ENCODE measurements at places on chromosomes 4 and X.

DNA sequence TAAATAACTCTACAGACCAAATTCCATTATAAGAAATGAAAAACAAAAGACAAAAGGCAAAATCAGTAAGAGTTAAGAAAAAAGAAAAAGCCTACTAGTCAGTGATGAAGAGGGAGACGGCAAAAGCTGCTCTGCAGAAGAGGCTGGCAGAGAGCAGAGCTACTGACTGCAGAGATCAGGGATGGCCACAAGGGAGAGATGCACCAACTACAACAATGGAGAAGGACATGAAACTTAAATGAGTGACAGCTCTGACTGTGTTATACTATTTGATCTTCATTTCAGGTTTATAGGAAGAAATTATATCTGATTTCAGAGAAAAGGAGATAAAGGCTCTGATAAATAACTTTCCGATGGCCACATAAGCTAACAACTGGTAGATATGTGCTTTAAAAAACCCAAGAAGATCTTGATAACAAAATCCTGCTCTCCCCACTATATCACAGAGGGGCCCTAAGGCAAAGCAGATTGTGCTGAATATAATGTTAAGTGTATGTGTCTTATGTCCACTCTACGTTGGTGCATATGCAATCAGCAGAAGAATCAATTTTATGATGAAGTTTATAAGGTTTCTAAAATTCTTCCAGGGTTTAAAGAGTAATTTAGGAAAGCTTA is 58.4 kb upstream of the COX18 start:
- peak; percentile 18 for DNase-seq

- DNase-seq = peak; percentile 85
Observed at GRCh38 chrX:49166914-49167739, 4.6 kb downstream of the MAGIX start.

- DNase-seq = no peak
Observed at GRCh38 chr4:169015186-169015623, 5.2 kb upstream of the CBR4 start.

DNA sequence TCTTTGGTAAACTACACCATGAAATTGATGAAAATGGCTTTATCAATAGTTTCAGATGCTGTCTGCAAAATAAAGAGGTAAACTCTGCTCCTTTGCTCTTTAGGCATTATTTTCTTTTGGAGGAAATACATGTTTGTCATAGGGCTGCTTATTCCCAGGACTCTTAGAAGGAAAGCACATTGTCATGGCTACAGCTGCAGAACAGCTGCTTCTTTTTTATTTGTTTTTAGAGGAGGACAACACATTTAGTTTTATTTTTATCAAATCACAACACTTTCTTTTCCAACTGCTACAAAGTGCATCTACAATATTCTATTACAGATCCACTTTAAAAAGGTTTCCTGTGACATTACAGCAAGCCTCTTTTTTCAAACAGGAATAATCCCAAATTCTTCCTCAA is 12.7 kb upstream of the HPF1 start:
- DNase-seq = peak; percentile 28

DNA sequence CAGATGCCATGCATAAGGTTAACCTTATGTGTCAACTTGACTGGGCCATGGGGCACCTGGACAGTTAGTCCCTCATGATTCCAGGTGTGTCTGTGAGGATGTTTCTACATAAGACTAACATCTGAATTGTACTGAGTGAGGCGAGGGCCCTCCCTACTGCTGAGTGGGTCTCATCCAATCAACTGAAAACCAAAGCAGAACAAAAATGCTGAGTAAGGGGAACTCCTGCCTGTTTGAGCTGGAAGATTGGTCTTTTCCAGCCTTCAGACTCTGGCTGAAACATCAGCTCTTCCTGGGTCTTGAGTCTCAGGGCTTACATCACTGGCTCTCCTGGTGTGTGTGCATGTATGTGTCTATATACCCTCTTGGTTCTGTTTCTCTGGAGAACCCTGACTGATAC is 13.8 kb downstream of the NELFA start:
- DNase-seq = no peak

DNA sequence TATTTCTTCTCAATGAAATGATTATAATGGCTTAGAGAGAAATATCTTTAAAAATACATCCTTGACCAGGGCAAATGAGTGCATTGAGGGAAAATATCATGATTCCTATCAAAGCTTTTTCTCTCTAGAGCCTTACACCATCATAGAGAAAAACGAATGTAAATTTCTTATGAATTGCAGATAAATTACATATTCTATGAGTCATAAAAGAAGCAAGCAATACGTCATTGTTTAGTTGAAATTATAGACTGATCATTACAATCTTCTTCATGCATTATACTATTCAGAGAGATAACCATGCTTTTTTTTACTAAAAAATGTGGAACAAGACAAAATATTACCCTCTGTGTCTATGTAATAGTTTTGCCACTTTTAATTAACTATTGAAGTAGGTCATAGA is 100.9 kb upstream of the RXFP1 start:
- no peak for DNase-seq

DNA sequence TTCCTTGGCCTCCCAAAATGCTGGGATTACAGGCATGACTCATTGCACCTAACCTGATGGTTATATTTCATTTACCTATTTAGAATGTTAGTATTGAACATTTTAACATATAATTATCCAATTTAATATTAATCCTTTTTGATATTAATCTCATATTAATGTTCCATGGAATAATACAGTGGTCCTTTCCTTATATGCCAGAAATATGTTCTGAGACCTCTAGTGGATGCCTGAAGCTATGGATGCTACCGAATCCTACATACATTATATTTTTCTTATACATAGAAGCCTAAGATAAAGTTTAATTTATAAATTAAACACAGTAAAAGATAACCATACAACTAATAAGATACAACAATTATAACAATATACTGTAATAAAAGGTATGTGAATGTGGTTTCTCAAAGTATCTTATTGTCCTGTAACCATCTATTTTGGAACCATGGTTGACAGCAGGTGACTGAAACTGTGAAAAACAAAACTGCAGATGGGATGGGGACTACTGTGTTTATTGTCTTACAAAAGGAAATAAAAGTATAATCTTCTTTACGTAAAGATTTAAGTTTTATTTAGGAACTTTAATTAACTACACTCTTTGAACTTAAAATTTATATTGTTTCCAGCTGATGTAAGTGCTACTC is 431.4 kb downstream of the GRID2 start:
- DNase-seq = no peak

DNA sequence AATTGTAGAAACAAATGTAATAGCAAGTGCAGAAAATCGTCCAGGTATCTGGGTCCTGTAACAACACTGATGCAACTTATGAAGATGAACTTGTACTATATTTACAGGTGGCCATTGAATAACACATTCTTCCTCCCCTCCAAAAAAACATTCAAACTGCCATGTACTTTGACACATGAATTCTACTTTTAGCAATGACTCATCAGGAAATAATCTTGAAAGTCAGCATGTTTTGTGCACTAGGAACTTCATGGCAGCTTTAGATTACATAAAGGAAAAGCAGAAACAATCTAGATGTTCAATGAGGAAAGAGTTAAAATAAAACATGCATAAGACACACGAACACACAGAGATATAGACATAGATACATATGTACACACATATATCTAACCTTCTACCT is 2.5 kb downstream of the PABPC1L2A start:
- DNase-seq = no peak

GRCh38 chr4:159966746-159967145 is 863.9 kb downstream of the RAPGEF2 start:
- DNase-seq = no peak

DNA sequence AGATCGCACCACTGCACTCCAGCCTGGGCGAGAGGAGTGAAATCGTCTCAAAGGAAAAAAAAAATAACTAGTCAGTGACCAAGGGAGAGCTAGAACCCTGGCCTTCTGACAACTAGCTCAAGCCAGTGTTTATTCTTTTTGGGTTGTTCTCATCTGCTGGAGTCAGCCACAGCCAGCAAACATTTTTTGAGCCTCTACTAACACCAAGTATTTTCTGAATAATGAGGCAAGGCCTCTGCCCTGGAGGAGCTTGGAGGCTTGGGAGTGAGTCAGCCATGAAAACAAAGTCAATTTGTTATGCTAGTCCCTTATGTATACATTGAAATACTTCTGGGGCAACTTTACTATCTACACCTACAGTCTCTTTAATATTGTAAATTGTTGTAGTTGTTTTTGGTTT is 46.5 kb downstream of the TMA16 start:
- peak; percentile 93 for DNase-seq

- DNase-seq = peak; percentile 12
Observed at GRCh38 chr4:29405116-29405515, 1315.1 kb upstream of the PCDH7 start.

GRCh38 chr4:148396986-148397673 is 45.1 kb downstream of the NR3C2 start:
- no peak for DNase-seq

GRCh38 chrX:2404776-2405175 is 96.0 kb downstream of the DHRSX start:
- DNase-seq = no peak

DNA sequence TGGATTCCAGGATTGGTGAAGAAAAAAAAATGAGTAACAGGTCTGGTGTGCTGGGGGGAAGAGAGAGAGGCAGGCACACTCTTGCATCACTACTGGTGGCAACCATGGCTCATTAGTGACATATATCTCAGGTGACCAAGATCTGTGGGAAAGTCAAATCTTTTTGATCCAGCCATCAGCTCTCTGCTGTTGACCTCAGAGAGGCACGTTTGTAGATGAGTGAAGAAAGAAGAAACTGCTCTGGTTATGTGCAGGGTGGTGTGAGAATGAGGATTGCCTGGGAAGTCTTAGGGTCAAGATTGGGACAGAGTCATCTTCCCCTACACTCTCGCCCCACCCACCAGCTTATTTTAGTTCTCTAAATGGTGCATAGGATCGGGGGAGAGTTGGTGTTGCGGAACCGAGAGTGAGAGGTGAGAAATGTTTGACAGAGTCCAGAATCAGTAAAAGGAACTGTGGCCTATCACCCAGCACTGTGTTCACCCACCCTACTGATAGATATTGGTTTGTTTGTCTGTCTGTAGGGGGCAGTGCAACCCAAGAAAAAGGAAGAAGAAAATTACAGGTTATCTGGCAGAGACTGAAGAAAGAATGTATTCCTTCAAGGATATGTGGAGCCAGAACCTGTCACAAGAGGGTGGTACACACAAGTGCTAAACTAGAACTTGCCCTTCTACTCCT is 21.9 kb downstream of the ARMCX6 start:
- peak; percentile 83 for DNase-seq

- no peak for DNase-seq
Observed at GRCh38 chr4:109811707-109812106, 3.9 kb upstream of the GAR1 start.

GRCh38 chrX:51334276-51334675 is 1.7 kb downstream of the NUDT10 start:
- DNase-seq = peak; percentile 3

- DNase-seq = no peak
Observed at GRCh38 chr4:33149658-33150524, 2429.7 kb downstream of the PCDH7 start.

GRCh38 chrX:110795645-110796406 is at the start of gene CHRDL1:
TSS of gene CHRDL1 (minus strand) at chrX:110795817. CDS start at chrX:110792181, 3,636 bp downstream.
- DNase-seq = peak; percentile 45

DNA sequence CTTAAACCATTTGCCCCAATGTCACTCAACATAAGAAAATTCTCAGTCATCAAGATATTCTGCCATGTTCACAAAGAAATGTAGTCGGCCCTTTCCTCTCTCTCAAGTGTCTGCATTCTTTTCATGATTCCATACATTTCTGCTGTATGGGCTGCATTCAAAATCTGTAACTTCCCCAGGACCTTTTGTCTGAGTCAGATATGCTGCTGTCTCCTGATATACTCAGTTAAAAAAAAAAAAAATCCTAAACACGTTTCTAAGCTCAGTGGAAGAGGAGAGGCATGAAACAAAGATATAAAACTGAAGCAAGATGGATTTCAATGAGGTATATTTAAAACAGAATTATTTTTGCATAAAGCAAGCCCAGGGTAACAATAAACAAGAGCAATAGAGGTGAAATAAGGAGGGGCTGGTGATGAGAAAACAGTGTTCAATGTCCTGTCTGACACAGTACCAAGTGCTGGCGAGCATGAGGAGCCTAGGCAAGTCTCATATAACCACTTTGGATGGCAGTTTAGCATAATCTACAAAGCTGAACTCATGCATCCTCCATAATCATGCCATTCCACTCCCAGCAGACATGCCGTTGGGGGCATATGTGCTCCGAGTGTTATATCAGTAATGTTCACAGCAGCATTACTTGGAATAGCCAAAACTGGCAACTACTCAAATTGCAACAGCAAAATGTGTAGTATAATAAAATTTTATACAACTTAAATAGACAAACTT is 76.7 kb downstream of the MANBA start:
- DNase-seq = no peak

DNA sequence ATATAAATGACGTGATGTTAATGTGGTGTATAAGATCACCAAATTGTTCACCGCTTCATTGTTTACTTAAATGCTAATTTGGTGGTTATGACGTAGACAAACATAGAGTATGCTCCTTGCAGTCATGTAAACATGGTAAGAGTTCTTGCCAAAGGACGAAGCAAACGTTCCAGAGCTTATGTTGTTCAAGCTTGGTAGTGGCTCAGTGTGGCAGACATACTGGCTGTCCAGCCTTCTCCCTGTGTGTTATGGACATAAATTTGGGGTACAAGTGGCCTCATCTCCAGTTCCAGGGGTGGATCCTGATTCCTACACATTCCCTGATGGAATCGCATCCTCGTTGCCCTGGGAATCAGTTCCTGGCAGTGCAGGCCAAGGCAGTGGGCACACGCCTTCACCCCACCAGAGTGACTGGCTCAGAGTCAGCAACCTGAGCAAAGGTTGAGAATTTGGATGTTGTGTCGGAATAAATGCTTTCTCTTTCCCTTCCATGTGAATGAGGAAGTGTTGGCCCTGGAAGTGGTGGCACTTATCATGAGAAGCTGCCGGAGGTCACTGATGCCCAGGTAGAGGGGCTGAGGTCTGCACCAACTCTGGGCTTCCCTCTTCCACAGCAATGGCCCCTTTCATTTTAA is 25.4 kb downstream of the F11 start:
- no peak for DNase-seq

DNA sequence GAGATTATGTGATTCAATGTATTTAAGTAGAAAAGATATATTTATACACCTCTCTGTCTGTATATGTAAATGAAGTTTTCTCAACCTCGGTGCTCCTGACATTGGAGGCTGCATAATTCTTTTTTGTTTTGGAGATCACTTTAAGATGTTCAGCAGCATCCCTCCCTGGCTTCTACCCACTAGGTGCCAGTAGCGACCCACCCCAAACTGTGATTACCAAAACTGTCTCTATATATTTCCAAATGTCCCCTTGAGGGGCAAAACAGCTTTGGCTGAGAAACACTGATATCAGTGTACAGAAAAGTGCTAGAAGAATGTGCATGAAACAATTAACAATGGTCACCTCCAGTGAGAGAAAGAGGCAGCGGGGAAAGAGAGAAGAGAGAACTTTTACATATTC is 51.2 kb downstream of the DCX start:
- DNase-seq = no peak

GRCh38 chrX:118088084-118088483 is 28.5 kb downstream of the KLHL13 start:
- no peak for DNase-seq
